T-helper 22 cell (primary cell): ENCODE measurements at places on chromosomes 5 and 9.

DNA sequence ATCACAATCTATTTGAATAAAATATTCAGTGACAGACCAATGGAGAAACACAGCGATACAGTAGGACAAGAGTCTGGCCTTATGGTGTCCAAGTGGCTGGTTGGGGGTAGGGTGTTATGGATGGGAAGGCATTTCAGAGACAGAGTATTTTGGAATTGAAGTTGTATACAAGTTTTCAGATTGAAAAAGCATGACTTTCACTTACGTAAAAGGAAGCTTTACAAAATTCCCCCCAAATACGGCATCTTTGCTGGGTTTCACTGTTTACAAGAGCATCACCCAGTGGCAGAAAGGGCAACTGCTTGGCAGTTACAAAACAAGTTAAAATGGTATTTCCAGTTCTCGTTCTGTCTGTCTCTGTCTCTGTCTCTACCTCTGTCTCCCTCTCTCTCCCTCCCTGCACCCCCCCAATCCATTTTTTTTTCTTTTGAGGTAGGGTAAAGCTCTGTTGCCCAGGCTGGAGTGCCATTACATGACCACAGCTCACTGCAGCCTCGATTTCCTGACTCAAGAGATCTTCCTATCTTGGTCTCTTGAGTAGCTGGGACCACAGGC lies 86.2 kb downstream of the PTPN3 start:
- DNase-seq, result no peak

- DNase-seq, result no peak
Observed at GRCh38 chr5:23014266-23014665, 161.1 kb upstream of the CDH12 start.

DNA sequence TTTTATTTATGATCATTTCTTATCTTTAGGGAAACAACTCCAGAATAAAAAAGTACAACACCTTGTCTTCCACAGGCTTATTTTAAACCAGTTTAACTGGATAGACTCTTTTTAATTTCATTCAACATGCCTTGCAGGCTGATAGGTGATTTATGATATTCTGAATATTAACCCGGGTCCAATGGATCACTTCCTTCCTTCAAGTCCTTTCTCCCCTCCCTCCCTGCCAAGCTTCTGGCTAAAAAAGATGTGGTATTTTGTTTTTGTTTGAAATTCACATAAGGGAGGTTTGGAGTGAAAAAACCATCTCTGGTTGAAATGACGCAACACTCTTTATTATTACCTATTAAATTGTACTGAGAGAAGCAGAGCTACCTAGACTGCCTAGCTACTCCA lies 265.3 kb downstream of the MLLT3 start:
- DNase-seq, result no peak

DNA sequence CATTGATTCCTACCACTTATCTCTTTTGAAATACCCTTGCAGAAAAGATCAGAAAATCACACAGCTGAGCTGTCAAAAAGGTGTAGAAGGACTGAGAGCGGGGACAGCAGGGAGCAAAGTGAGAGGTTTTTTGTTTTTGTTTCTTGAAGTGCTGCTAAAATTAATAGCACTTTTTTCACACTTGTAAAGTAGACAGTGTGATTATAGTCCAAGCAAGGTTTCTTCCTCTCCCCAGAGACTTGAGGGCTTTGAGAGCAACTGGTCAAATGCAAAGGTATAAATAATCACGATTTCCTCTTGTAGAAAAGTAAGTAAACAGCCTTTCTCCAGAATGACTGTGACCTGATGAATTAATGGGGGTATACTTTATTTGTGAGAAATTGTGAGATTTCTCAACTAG lies 326.9 kb downstream of the ZNF608 start:
- no peak for DNase-seq

- DNase-seq, result no peak
Observed at GRCh38 chr5:122312591-122313406, 762 bp downstream of the SNCAIP start.
